ENCODE measurements at places on chromosomes 4 and X.

DNA sequence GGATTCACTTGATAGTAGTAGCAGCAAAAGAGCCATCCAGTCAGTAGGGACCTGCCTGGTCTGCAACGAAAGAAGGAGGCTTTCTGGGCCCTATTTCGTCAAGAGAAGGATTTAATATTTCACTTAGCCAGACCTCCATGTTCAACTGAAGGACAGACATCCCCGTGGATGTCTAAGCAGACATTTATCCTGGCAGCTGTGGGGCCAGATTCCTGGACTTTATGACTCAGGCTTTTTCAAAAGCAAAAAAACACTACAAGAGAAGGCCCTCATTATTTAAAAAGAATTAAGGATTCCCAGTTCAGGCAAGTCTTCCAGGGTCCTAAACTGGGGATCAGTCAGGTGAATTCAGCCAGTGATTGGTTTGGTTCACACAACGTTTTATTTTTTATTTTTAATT lies 88.5 kb upstream of the TSPAN5 start:
- DNase-seq, result no peak

GRCh38 chrX:120299928-120300327 lies 11.3 kb downstream of the TMEM255A start:
- DNase-seq, result no peak

DNA sequence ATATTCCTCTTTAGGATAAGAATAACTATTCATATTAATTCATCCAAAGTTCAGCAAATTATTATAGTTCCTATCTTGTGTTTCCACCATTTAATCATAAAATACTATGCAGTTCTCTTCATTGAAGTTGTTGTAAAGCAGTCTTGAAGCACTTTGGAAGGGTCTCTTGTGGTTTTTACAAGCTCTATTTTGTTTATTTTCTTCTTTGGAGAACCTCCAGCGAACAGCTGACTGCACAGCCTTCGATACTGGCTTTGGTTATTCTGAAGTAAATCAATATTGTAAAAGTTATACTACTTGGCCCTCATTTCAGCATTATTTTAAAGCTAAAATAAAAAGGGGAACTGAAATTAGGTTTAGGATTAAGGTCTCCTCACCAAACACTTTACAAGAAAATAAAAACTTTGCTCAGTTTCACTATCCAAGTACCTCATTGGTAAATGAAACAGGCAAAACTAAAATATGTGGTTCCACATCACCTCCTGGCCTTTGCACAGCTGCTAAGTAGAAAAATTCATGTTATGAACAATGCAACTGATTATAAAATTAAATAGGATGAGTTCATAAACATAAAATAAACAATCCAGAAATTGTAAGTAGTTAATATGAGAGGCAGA lies 1629.2 kb upstream of the ADGRL3 start:
- no peak for DNase-seq

- DNase-seq, result no peak
These were observed 5.0 kb downstream of the ARMCX5 start for GRCh38 chrX:102604327-102604726.

DNA sequence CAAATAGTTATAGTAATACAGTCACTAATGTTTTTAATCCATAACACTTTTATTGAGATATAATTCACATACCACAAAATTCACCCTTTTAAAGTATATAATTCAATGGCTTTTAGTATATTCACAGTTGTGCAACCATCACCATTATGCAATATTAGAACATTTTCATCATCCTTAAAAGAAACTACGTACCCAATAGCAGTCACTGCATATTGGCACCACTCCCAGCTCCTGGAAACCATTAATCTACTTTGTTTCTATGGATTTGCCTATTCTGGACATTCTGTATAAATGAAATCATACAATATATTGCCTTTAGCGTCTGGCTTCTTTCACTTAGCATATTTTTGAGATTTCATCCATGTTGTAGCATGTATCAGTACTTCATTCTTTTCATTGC lies 99.3 kb downstream of the AMMECR1 start:
- no peak for DNase-seq

DNA sequence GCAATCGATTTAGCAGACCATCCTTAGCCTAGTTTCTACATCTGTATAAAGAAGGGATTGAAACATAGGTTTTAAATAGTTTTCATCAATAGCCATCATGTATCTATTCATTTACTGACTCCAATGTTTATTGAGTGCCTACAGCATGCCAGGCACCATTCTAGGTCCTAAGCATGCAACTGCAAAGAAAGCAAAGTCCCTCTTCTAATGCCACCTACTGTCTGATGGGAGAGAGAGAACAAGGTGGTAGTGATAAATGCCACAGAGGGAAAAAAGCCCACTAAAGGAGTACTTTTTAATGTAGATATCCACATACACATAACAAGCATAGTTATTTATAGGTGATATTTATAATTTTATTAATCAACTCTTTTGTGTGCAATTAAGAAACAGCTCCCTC lies 67.6 kb upstream of the PPARGC1A start:
- DNase-seq, result no peak

DNA sequence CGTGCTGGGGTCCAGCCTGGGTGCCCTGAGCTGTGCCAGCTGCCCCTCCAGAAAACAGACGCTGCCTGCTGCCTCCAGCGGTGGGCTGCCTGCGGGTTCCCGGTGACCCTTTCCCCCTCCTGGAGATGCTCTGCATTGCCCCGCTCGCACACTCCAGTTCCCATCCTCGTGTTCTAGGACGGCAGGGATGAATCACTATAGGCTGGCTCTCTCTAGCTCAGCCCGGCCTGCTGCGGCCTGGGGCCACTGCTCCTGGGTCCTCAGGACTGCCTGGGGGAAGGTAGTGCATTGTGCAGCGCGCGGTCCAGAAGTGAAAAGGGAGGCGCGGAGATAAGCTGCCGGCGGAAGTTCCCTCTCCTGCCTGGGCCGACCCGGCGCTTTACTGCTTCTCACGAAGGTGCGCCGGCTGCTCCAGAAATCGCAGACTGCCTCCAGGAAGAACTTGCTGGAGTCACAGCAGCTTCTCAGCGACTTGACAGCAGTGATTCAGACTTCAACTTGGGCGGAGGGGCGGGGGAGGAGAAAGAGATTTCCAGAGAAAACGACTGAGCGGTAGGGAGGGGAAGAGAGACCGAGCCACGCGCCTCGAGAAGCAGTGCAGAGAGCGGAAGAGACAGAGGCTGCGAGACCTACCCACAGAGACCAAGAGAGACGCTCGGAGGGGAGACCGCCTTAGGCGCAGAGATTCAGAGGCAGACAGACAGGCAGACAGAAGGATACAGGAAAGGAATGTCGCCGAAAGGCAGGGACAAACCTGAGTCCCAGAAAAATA lies 6.7 kb upstream of the MSX1 start:
- peak; percentile 31 for DNase-seq

- peak; percentile 32 for DNase-seq
These were observed 146.4 kb downstream of the GPC3 start for GRCh38 chrX:133838761-133839676.

GRCh38 chr4:44583393-44583792 lies 68.0 kb downstream of the YIPF7 start:
- DNase-seq, result no peak

DNA sequence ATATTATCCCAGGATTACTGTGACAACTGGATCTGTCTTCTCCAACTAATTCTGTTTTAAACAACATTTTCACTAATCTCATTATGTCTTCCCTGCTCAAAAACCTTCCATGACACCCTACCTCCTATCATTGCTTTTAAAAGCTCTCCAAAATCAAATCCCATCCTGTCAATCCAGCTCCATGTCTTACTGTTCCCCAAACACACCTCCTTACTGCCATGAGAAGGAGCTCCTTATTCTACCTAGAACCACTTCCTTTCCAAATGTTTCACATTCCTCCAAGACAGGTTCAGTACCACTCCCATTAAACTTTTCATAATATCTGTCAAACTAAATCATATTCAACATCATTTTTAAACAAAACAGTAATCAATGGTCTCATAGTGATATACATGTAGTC lies 66.9 kb upstream of the WDR17 start:
- DNase-seq, result no peak

- no peak for DNase-seq
These were observed 17.2 kb downstream of the EDNRA start for GRCh38 chr4:147498031-147498660.

GRCh38 chr4:2820216-2820982 lies 23.2 kb upstream of the ADD1 start:
- DNase-seq, result no peak

GRCh38 chrX:110277609-110278008 lies 40.3 kb downstream of the AMMECR1 start:
- no peak for DNase-seq

DNA sequence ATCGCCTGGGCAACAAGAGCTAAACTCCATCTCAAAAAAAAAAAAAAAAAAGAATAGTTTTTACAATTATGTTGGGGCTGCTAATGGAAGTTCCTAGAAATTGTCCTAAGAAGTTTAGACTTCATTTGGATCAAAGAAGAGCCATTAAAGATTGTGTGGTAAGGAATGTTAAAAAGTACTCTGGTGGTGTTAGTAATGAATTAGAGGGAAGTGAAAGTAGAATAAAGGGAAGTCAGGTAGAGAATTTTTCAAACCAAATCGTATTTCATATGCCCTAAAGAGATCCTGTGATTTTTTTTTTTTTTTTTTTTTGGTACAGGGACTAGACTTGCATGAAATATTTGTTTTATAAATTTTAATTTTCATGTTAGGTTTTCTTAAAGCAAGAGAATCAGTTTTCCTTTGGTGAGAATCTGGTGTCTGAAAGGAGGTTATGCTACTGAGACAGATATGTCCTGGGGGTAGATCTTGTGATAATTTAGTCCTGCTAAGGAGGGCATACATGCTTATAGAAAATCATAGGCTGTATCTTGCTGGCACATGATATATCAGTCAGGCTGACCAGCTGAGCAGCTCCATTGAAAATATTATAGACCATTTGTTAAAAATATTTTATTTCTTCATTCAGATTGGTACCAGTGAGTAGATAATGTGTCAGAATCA lies 10.7 kb downstream of the SEC24B start:
- DNase-seq, result no peak

GRCh38 chr4:123412700-123413512 lies 16.3 kb downstream of the SPRY1 start:
- DNase-seq, result no peak

GRCh38 chr4:128060121-128060698 lies 902 bp upstream of the LARP1B start:
- peak; percentile 30 for DNase-seq

DNA sequence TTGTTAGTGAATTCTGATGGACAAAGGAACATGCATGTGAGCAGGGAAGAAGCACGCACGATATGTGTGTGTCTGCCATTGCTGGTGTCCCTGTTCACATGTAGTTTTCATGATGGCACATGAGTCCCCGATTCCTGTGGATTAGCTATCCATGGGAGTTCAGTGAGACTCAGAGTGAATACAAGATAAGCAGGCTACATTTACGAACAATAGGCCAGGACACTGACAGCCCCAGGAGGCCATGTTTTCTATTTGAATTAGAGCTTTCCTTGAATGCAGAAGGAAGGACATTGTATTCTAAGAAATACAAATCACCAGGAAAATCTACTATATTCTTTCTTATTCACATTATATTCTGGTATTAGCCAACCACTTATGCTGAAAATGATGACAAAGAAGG lies 171.4 kb downstream of the PPP1R2C start:
- DNase-seq, result no peak

- no peak for DNase-seq
These were observed 28.6 kb downstream of the ASB9 start for GRCh38 chrX:15241301-15241700.

GRCh38 chrX:52363247-52363883 lies 5.5 kb upstream of the XAGE2 start:
- DNase-seq, result no peak

DNA sequence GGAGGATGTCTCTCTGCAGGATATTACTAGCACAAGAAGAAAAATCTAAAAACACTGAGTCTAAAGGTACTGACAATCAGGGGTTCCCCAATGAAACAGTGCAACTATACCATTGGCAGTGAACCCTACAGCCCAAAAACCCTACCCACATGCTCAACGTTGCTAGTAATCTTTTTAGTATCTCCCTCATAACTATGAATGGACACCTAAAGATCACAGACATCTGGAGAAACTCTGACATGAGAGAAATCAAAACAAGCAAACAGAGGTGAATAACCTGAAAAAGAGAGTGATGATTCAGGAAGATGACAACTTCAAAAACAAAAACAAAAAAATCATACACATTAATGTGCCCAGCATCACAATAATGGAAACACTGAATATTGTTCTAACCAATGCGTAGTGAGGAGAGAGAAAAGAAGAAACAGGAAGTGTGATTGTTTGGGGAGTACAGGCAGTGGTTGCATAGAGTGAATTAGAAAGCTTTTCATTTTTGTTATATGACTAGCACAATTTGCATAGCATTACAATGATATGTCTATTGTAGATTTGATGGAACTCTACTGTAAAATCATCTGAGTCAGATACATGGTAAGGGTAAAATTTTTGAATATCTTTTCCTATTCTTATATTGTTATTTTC lies 78.9 kb upstream of the FMR1 start:
- no peak for DNase-seq

GRCh38 chr4:66351761-66352160 lies 681.5 kb upstream of the EPHA5 start:
- DNase-seq, result no peak

DNA sequence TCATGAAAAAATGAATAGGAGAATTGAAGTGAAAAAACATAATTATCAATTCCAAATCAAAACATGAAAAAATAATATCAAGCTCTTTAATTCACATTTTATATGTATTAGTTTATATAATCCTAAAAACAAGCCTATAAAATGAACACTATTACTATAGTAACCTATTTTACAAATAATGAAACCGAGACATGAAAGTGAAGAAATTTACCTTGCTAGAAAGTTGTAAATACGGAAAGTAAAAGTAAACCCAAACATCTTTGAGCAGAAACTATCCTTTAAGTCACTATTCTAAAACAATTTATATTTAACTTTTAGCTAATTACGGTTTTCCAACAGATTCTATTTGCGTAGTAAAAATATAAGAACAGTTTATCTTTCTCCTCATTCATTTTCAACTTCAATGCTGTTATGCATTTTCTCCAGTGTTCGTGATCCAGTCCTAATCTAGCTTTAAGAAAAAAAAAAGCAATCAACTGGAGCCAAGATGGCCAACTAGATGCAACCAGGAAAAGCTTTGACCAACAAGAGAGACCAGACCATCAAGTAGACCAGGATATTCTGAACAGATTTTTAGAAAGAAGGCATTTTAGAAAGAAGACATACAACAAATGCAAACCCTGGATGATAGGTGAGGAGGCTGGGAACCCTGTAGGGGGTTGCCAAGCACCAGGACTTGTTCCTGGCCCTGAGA lies 67.0 kb downstream of the DDX53 start:
- no peak for DNase-seq

DNA sequence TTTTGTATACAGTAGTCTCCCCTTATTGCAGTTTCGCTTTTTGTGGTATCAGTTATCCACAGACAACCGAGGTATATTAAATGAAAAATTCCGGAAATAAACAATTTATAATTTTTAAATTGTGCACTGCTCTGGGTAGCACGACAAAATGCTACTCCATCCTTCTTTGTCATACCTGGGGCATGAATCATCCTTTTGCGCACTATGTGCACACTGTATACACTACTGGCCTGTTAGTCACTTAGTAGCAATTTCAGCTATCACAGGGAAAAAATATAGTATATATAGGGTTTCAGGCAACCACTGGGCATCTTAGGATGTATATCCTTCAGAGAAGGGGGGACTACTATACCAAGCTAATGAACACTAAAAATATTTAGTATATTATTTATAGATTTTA lies 198.8 kb upstream of the FAT4 start:
- DNase-seq, result no peak

All from activated naive CD4-positive, alpha-beta T cell treated with anti-CD3 and anti-CD28 coated beads, Interleukin-2, amount 10 ng/mL, durations not matched to agents 7 days and 5 days (primary cell).